ENCODE measurements at places on chromosomes 3 and 15.

GRCh38 chr15:100094127-100094510, 247.7 kb downstream of the ADAMTS17 start:
- no peak for DNase-seq

- peak; percentile 37 for DNase-seq
Observed at GRCh38 chr3:38168151-38169026, 3.1 kb downstream of the OXSR1 start.

- peak; percentile 77 for DNase-seq
Observed at GRCh38 chr3:129230311-129231019, 18.9 kb upstream of the COPG1 start.

GRCh38 chr3:8204853-8205650, 296.6 kb upstream of the LMCD1 start:
- DNase-seq: peak; percentile 63

DNA sequence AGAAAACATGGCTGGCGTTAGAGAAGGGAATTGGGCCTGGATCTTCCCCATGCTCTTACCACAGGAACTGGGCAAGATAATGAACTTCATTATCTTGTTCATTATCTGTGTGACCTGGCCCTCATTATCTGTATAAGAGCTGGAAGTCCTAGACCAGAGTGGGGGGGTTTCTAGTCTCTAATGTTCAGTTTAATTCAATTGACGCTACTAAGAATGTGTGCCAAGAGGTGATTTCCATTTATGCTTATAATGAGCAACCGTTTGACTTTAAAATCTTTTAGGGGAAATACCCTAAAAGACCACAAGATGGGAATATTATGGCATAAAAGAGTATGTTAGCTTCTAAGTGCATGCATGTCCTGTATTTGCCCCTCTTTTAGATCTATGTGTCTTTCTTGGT, 59.1 kb upstream of the CSTA start:
- DNase-seq: no peak

DNA sequence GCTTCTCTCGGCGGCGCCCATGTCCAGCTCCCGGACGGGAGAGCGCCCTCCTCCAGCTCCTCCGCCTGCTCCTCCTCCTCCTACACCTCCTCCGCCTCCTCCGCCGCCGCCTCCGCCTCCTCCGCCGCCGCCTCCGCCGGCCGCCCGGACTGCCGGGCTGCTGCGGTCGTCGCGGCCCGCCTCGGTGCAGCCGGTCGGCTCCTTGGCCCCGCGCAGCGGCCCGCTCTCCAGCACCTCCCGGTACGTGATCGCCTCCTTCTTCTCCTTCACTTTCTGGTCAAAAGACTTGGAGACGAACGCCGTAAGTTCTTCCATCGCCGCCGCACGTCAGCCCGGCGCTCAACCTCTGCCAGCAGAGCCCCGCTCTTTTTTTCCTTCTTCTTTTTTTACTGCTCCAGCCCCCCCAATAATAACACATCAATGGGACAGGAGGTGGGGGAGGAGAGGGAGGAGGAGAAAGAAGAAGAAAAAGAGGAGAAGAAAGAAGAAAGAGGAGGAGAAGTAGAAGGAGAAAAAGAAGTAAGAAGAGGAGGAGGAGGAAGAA, 438 bp downstream of the SHOX2 start:
- DNase-seq: no peak

- DNase-seq: peak; percentile 29
Observed at GRCh38 chr3:69161587-69162307, 39.4 kb upstream of the LMOD3 start.

DNA sequence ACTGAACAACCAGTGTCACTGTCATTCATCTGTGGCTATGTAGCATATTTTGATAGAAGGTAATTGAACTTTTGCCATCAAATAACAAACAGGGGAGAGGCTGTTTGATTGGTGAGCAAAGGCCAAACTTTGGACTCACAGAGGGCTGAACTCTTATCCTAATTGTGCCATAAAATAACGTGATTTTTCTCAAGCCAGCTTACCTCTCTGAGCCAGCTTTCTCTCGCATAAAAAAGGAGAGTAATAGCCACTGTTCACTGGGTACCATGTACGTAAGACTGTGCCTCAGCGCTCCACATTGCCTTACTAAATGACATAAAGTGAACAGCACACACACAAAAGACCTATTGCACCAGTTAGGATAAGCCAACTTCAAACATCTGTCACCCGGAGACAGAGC, 216.9 kb downstream of the LRTM1 start:
- DNase-seq: no peak

- DNase-seq: no peak
Observed at GRCh38 chr3:104032283-104032682, 1334.4 kb upstream of the ALCAM start.

DNA sequence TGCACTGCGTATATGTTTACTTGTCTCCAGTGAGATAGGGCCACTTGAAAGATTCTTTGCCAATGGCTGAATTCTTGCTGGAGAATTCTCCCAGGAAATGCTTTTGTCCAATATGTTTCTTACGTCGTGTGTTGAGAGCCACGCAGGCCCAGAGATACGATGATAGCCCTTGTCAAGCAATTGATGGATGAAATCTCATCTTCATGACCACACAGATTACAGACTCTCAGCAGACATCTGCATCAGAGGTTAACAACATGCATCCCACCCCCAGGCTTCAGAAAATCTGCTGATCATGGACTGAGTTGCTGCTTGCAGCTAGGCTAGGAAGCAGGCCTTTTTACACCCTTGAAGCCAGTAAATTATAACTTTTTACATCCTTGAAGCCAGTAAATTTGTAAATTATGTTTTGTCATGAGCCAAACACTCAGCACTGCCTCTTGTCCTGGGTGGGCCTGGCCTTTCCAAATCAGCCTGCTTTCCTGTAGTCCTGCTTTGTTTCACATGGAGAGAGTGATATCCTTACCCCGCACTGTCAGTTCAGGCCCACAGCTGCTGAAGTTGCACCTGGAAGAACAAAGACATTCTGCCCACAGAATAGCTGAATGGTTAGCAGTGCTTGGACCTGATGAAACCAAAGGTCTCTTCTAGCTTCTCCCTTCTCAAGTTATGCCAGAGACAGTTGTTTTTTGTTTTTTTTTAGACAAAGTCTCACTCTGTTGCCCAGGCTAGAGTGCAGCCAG, 84.4 kb downstream of the GPR156 start:
- DNase-seq: no peak

DNA sequence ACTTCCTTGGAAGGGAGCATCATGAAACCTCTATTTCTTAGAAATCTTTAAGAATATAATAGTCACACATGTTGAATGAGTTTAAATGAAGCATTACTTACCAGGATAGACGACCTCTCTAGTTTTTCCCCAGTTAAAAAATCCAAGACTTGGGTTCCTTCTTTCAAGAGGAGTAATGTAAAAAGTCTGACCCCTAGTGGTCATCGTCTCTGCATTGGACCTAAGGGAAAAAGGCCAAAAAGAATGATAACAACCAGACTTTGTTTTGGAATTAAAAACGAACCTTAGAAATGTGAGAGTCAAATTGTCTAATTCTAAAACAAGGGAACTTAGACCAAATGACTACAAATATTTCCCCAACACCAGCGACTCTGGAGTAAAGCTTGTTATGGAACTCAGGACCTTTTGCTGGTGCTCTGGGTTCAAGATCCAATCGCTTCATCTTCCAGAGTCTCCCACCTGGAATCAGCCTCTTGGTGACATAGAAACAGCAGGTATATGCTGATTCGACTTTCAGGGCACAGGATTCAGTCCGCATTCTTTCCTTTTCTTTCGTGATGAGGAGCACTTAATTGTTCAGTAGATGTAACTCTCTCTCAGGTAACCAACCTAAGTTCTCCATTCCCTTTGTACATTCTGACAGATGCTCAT, 214.8 kb upstream of the TPRG1 start:
- DNase-seq: peak; percentile 65

GRCh38 chr3:142013326-142013980, 135.9 kb downstream of the TFDP2 start:
- no peak for DNase-seq

- DNase-seq: peak; percentile 68
Observed at GRCh38 chr3:27312044-27312668, 57.0 kb downstream of the NEK10 start.

DNA sequence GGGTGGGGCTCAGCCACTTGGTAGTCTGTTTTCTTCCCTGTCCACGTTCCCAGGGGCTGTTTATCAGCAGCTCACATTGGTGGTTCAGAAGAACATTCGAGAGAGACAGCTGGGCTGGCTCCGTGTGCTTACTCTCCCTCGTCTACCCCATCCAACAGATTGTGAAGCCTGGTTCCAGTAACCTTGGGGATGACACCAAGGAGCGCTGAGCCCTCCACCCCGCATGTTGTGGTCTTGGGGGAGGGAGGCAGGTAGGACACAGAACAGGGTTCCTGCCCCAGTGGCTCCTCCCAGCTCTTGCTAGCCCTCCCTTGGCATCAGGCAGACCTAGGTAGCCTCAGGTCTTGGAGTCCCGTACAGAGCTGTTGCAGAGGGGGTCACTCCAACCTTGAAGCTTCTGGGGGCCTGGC, 33.1 kb downstream of the KLF13 start:
- DNase-seq: no peak

DNA sequence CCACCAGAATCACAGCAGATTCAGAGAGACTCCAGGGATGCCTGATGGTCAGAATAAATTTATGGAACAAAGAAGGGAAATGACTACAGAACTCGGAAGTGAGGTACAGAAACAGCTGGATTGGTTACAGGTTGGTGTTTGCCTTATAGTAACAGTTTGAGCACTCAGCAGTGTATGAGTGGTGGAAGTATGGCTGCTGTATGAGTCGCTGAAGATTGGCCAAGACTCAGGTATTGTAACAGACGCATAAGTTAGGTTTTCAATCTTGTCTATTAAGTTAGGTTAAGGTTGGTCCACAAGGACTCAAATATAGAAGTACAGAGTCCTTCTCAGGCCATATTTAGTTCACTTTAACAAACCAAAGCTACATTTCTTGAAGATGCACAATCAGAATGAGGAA, 33.1 kb downstream of the ATP13A5 start:
- no peak for DNase-seq

GRCh38 chr3:99248130-99248529, 346.6 kb upstream of the DCBLD2 start:
- no peak for DNase-seq

- no peak for DNase-seq
Observed at GRCh38 chr3:176032043-176032442, 1165.2 kb downstream of the TBL1XR1 start.

- DNase-seq: no peak
Observed at GRCh38 chr3:169846458-169847193, 23.1 kb downstream of the LRRC31 start.

DNA sequence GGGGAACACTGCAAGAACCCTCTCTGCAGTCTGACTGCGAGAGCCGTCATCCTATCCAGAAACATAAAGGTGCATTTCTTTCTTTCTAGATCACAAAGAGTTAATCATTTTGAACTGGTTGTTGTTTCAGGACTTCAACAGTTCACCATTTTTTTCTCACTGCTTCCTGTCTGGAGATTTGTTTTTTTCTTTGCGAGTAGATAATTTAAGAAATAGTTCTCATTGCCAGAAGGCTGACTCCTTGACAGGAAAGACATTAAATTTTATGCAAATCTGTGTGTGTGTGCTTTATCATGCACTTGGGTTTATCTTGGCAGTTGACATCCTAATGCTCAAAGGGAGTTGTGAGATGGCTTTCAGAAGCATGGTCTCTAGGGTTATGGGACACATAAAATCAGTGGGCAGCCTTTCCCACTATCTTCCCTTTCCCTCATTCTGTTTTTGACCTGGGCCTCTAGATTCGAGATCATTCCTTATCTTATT, 123.5 kb upstream of the TBL1XR1 start:
- DNase-seq: no peak

DNA sequence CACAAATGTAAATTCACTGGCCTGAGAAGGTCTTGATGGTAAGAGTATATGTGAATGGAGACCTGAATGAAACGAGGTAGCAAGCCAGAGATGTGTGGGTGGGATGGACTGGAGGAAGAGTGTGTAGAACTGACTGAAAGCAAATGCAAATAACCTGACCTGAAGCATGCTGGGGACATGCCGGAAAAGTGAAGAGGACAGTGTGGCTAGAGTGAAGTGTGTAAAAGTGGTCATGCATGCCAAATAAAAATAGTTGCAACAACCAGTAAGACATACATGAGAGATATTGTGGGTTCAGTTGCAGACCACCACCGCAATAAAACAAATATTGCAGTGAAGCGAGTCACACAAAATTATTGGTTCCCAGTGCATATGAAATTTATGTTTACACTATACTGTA, 82.3 kb downstream of the LPP start:
- no peak for DNase-seq

DNA sequence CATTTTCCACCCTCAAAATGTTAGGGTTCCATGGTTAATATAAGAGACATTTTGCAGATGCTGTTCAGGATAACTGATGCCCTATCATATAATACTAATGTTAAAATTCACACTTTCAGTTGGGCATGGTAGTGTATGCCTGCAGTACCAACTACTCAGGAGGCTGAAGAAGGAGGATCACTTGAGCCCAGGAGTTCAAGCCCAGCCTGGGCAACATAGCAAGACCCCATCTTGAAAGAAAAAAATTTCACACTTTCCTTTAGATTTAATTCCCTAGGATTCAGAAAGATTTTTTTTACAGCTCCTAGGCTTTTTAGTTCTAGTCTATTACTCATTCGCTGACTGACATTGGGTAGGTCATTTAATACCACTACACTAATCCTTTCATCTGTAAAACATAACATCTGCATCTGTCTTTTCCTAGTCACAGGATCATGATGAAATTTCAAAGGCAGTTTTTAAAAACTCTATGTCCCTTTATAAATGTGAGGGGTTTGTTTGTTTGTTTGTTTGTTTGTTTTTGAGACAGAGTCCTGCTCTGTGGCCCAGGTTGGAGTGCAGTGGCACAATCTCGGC, 103.7 kb downstream of the MYO5A start:
- DNase-seq: no peak

DNA sequence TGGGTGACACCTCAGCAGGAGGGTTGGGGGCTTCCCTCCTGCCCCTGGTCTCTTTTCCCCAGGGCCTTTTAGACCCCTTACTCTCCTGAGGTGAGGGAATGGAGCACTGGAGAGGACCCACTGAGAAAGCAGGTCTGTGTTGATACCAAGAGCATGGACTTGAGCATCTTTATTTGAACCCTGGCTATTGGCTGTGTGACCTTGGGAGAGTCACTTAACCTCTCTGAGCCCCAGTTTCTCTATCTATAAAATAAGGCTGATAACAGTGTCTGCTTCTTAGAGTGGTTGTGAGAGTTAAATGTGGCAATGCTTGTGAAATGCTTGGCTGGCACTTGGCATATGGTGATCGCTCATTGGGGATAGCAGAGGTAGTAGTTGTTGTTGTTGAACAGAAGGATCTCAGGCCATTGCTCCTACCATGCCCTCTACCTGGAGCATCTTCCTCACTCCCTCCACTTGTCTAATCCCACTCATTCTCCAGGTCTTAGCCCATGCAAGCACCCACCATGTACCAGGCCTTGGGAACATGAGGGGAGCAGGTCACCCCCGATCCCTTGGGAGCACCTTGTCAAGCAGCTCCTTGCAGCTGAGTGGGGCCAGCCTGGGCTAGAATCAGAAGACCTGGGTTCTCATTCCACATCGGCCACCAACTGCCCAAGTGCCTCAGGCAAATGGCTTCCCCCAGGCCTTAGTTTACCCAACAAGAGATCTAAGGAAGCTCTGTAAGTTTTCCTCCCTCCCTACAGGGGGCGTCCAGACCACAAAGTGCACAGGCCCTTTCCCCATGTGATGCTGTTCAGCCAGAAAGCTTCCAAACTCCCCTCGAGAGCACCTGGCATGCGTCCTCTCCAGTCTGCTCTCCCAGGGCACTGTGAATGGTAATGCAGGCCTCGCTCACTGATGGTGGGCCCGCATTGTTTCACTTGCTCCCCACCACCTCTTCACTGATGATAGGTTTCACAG, 96.7 kb downstream of the LSM3 start:
- no peak for DNase-seq
